ENCODE measurements at places on chromosomes 6 and 20.

DNA sequence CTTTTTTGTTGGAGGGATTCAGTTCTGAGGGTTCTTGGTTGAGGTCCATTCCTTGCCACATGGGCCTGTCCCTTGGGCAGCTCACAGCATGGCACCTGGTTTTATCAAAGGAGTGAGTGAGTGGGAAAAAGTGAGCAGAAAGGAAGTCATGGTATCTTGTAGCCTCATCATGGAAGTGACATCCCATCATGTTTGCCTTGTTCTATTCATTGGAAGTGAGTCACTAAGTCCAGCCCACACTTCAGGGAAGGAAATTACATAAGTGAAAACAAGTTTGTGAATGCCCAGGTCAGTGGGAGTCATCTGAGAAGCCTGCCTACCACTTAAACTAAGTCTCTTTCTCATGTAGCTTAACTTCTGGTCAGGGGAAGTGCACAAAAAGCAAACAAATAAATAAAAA is 32.8 kb upstream of the ZNFX1 start:
- no peak for DNase-seq

DNA sequence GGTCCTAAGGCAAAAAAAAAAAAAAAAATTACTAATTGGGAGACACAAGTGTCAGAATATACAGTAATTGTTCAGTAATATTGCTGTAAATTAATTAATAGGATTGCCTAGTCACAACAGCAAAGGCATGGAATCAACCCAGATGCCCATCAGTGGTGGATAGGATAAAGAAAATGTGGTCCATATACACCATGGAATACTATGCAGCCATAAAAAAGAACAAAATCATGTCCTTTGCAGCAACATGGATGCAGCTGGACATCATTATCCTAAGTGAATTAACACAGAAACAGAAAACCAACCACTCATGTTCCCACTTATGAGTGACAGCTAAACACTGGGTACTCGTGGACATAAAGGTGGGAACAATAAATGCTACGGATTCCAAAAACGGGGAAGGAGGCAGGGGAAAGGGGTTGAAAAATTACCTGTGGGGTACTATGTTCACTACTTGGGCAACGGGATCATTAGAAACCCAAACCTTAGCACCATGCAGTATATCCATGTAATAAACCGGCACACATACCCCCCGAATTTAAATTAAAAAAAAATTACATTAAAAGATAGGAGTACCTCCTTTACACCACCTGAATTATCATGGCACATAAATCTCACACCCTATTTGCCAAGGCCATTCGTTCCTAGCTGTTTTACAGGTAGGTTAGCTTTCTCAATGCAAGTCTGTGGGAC is 689 bp upstream of the PFDN4 start:
- no peak for DNase-seq

GRCh38 chr20:63659370-63659769 is 1.3 kb downstream of the RTEL1 start:
- DNase-seq: no peak

DNA sequence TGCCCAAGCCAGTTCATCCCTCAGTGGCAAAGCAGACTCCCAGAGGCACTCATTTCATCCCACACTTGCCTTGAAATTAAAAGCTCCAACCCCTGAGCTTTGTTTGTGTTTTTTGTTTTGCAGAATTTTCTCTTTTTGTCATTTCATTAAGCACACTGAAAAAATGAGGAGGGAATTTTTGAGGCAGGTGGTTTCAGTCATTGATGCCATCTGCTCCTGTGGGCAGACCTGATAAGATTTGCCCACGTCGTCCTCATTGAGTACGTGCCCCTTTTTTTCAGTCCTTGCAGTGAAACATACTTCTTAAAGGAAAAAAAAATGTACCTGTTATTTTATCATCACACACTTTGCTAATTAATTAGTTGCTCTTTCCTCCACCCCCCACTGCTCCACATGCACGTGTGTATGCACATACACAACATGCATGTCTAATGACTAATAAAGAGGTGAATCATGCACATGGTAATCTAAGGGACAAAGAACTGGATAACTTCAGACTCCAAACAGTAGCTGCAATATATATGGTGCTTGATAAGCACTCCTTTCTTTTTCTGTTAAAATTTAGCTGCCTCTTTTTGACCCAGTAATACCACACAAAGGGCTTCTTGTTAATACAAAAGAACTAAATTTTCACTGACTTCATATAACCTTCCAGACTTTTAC is 102.1 kb upstream of the TMEM181 start:
- DNase-seq: no peak

- no peak for DNase-seq
Observed at GRCh38 chr6:41174610-41175009, 11.7 kb upstream of the TREM2 start.

GRCh38 chr6:45447005-45447404 is 69.3 kb upstream of the SUPT3H start:
- no peak for DNase-seq

DNA sequence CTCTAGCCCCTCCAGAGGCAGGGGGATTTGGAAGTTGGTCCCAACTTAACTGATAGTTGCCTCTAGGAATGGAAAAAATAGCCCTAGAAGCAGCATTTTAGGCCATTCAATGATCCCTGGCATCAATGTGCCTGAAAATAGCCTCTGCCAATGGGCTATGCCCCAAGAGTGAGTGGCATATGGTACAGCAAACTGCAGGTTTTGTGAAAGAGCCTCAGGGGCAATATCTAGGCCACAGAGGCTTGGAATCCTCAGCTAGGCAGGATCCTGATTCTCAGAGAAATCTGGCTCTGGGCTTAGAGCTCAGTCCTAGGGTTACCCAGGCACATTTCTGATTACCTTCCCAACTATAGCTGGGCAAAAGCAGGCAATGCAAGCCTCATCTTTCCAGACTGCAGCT is 104.4 kb upstream of the MOCS1 start:
- DNase-seq: no peak

DNA sequence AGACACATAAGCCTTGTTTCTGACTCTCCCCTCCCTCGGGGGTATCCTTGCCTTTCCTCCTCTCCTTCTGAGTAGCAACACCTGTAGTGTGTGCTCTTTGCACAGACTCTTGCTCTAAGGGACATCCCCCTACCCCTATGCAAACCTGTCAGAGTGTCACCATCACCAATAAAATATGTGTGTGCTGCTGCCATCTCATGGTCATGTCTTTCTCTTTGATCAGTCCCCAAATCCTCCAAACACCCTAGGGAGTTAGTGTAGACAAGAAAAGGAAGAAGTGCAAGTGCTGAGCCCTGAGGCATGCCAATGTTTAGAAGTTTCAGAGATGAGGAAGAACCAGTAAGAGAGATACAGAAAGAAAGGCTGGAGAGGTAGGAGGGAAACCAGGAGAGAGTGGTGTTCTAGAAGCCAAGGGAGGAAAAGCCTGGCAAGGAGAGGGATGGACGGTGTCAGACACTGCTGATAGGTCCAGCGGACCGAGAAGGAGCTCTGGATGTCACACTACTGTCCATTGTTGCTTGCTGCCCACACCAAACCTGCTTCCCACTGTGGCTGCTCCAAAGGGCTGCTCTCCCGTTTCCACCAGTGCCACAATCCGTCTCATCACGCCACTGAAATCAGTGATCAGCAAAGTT is 16.4 kb downstream of the TRMT6 start:
- no peak for DNase-seq

DNA sequence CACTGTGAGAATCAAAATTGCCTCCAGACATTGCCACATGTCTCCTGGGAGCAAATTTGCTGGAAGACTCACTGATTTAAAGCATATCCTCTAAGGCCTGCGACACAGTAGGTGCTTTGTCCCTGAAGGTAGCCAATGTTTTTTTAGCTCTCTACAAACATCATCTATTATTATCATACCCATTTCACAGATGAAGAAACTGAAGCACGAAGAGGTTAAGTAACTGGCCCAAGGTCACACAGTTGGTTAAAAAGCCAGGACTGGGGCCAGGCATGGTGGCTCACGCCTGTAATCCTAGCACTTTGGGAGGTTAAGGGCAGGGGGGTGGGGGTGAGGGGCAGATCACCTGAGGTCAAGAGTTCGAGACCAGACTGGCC is 12.4 kb downstream of the SLC13A3 start:
- no peak for DNase-seq

- DNase-seq: no peak
Observed at GRCh38 chr20:10861090-10861489, 187.3 kb upstream of the JAG1 start.

- DNase-seq: no peak
Observed at GRCh38 chr6:125989631-125990030, 3.3 kb downstream of the TRMT11 start.

DNA sequence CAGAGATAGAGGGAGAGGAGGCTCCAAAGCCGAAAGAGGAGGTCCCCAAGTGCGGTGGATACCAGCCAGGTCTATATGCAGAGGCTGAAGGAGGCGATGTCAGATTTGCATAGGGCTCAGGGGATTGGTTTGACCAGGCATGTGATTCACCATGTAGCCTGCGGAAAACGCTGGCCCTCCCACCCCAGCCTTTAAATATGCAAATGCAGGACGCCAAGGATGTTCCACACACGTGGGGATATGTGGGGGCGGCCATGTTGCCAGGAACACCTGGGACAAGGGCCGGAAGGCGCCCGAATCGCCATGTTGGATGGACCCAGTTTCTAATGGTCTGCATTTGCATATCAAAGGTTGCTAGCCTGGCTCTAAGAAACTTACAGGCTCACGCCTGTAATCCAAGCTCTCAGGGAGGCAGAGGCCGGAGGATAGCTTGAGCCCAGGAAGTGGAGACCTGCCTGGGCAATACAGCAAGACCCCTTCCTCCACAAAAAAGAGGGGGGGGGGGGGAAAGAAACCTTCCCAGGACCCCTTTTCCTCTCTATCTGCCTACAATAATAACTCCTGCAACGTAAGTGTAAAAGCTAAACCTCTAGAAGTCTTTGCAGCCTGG is 110.5 kb downstream of the TULP4 start:
- no peak for DNase-seq

DNA sequence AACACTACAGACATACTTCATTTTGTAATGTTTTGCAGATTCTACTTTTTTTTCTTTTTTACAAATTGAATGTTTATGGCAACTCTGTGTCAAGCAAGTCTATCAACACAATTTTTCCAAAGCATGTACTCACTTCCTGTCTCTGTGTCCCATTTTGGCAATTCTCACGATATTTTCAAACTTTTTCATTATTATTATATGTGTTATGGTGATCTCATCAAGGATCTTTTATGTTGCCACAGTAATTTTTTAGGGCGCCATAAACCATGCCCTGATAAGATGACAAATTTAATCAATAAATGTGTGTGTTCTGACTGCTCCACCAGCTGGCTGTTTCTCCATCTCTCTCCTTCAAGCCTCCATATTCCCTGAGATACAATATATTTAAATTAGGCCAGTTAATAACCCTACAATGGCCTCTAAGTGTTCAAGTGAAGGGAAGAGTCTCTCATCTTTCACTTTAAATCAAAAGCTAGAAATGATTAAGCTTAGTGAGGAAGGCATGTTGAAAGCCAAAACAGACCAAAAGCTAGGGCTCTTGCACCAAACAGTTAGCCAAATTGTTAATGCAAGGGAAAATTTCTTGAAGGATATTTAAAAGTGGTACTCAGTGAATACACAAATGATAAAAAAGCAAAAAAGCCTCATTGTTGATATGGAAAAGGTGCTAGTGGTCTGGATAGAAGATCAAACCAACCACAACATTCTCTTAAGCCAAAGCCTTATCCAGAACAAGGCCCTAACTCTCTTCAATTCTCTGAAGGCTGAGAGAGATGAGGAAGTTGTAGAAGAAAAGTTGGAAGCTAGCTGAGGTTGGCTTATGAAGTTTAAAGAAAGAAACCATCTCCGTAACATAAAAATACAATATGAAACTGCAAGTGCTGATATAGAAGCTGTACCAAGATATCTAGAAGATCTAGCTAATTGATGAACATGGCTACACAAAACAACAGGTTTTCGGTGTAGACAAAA is 194.4 kb upstream of the TAB2 start:
- DNase-seq: no peak

DNA sequence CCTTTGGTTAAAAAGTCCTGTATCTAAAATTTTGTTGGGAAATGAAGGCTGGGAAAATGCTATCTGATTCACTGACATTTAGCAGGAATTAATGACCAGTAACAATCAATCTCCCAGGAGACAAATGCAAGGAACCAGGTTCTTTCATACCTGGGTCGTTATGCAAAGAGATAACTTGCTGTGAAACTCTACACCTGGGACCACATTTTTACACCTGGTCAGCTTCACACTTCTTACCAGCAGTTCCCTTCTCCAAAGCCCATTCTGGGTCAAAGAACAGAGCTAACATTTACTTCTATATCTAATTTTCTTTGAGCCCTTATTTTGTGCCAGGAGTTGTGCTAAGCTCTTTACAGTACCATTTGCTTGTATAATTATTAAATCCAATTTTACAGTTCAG is 27.4 kb upstream of the STXBP5 start:
- DNase-seq: no peak

DNA sequence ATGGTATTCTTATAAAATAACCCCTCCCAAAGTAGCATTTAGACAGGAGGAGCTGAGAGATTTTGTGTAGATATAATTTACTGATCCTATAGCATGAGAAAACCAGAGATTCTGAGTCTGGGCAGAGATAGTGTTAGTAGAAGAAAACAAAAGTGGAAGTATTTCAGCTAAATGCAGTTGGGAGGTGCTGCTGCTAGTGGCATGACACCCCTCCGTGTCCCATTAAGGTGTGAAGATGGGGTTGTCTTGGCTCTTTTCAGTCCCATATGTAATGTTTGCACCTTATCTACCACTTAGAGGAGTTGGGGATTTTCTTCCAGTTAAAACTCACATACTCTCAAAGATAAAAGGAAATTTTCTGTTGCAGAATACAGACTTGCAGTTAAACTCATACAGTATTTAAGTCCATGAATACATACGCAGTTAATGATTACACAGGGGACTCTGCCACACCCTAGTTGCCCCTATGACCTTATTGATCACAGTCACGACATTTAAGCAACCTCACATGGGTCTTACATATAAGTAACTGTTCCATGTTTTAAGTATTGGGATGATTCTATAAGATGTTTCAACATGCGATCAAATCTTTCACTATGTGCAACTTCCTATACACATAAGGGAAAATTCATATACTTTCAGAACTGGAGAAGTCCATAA is 11.5 kb downstream of the TAAR2 start:
- DNase-seq: no peak

DNA sequence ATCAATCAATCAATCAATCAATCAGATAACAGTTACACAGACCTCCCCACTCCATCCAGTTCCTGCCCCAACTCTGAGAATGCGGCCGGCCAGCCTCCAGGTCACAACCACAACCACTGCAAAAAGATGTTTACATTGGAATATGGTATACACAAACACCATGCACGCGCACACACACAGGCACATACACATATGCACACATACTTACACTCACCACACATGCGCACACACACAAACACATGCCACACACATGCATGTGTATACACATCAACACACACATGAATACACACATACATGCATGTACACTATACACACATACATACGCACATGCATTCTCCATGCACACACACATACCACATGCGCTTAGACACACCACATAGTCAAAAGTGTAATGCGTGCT is 131.1 kb downstream of the PXDC1 start:
- no peak for DNase-seq

- no peak for DNase-seq
Observed at GRCh38 chr6:56570413-56571359, 72.0 kb downstream of the DST start.

Data from aorta (tissue), 5 donors.